ENCODE measurements at places on chromosomes 3 and 15.

DNA sequence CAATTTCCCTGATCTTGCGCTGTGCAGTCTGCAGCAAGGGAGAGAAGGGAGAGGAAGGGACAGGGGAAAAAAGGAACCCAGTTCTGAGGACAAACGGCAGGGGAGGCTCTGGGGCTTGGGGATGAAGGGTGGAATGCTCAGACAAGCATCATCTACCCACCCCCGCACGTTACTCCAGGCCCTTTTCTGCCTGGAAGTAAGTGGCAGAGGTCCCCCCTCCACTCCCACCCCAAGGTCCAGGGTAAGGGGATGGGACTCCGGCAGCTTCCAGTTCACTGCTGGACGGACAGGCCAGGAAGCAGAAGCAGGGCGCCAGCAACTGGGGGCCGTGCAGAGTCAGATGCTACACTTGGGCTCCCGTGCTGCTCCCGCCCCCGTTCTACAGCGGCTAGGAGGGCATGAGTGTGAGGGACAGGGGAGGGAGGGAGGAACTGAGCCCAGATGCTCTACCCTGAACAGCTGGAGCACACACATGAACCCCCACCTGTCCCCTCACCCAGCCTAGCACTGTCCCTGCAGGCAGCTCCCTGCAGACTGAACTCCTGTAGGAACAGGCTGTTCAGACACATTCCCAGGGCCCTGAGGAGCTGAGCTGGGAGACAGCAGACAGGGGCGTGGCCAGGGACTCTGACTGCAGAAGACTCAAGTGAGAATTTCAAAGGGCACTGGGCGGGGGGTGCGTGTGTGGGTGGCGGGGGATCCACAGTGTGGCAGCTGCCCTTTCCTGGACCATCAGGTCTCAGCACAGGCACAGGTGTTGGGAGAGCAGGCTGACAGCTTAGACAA, 59.7 kb downstream of the SENP2 start:
- no peak for DNase-seq

DNA sequence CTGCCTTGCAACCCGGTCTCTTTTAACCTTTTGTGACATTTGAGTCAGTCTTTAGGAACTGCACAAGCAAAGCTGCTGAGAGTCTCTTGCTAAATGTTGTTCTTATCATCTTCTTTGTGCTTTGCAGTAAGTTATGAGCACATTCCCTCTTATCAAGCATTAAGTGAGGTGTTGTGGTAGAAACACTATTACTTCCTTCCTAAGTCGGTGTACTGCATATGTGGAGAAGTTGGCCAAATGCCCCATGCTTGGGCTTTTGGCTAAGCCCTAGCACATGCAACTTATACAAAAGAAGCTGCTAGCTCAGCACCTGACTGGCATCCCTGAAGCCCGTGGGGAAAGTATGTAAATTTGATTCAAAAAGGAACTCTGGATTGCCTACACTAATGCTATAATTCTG, 136.5 kb upstream of the RBMS3 start:
- DNase-seq, result no peak

DNA sequence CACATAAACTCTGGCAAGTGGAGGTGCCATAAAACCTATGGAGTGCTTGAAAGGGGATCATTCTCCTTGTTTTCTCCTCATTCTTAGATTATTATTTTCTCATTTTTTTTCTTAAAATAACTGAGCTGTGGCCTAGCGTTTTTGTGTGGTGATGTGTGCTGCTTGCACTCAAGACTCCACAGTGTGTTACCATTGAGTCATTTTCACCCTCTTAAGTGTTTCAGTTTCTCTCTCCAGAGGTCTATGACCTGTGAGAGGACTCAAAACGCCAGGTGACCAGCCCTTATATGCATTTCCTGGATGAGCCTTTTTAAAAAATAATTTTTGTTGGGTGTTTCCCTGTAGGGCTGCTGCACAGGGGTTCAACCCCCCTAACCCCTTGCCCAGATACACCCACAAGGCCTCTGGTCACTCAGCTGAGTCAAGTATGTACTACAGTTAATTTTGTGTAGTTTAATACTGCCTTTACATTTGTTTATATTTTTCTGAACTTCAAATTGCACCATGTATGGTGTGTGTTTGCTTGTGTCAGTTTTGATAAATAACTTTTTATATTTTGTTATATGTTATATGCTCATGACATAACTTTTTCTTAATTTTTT, 15.4 kb upstream of the BTLA start:
- DNase-seq, result no peak

DNA sequence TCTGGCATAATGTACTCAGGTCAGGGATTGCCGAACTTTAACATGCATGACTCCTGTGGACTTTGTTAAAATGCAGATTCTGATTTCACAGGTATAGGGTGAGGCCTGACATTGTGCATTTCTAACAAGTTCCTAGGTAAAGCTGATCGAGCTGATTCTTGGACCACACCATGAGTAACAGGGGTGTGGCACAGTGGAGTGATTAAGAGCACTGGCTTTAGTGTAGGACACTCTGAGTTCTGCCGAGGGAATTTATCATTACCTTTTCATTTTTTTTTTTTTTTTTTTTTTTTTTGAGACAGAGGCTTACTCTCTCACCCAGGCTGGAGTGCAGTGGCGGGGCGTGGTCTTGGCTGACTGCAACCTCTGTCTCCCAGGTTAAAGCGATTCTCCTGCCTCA, 169.3 kb downstream of the ADAMTS9 start:
- no peak for DNase-seq

GRCh38 chr15:72340366-72340765, 20.4 kb upstream of the CELF6 start:
- DNase-seq, result no peak

DNA sequence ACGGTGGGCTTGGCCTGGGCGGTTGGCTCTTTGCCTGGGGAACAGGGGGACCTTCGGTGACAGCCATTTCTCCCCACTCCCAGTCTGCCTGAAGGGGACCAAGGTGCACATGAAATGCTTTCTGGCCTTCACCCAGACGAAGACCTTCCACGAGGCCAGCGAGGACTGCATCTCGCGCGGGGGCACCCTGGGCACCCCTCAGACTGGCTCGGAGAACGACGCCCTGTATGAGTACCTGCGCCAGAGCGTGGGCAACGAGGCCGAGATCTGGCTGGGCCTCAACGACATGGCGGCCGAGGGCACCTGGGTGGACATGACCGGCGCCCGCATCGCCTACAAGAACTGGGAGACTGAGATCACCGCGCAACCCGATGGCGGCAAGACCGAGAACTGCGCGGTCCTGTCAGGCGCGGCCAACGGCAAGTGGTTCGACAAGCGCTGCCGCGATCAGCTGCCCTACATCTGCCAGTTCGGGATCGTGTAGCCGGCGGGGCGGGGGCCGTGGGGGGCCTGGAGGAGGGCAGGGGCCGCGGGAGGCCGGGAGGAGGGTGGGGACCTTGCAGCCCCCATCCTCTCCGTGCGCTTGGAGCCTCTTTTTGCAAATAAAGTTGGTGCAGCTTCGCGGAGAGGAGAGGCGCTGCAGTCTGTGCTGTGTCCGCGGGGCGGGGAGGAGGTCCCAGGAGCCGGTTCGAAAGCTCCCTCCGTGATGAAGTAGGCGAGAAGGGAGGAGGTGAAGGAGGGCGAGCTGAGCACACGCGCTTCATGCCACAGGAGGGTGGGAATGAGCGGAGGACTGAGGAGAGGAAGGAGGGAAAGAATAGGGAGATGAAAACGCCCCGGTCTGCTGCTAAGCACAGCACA, 9.6 kb downstream of the CLEC3B start:
- DNase-seq, result no peak

GRCh38 chr15:56496635-56497034, 31.7 kb upstream of the MNS1 start:
- DNase-seq, result no peak

Measured in stomach (tissue), 19 donors.